Stimulated activated CD8-positive, alpha-beta memory T cell treated with anti-CD3 and anti-CD28 coated beads, Interleukin-2, amount 100 ng/mL, for 1 hour (primary cell): ENCODE measurements at places on chromosomes 12 and 14.

- no peak for DNase-seq
Measured at GRCh38 chr12:102468261-102468915, 12.0 kb downstream of the IGF1 start.

DNA sequence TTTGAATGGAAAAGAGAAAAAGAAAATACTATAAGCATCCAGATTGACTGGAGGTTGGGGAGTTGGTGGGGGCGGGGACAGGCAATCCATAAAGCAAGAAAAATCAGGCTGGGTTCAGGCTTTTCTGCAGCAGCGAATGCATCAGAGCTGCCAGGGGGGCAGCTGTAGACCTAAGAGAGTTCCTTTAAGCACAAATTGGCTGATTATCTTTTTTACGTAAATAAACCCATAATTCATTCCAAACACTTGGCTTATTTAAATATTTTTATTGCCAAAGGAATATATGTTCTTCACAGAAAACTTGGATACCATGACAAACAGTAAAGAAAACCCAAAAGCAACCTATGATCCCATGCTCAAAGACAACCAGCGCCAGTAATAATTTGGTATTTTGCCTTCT is 10.2 kb downstream of the BDKRB2 start:
- no peak for DNase-seq

- DNase-seq, result no peak
Measured at GRCh38 chr12:113497693-113498092, 26.0 kb upstream of the LHX5 start.

DNA sequence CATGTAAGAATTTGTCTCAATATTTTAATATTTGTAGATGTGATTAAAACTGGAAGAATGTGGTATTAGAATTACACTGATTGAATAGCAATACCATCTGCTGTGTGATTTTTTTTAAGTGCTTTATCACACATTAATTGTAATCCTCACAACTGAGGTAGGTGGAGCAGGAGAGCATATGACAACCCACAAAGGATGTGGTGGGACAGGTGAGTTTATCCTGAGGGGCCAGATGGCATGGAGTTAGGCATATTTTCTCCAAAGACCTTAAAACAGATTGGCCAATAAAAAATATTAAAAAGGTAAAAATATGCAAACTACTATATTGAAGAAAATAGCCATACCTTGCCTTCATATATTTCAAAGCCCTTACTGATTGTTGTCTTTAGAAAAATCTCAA is 7.8 kb downstream of the LRRC10 start:
- no peak for DNase-seq

- DNase-seq, result no peak
Measured at GRCh38 chr12:113267621-113268020, 46.4 kb downstream of the TPCN1 start.

DNA sequence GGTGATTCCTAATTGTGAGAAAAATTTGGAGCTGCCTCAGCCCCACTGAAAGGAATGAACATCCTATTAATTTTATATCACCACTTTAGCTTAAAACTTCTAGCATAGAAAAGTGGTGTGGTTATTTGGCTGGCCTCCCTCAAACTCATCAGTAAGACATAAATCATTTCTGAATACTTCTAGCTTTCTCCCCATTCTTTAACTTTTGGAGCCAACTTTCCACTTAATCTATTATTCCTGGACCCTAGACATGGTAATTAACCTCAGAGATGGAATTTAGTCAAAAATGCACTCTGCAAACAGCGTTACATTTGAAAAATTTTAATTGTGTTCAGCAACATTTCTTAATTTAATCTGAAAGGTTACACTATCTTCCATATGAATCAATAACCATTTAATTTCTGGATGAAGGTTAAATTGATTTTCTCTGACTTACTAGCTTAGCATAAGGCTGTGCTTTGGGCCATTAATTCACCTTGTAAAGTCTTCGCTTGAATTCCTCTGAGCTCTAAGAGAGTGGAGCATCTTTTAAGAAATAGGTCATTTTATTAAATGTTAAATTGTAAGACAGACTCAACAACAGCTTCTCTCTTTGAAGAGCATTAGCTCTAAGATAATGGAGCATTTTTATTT is 753.6 kb upstream of the STXBP6 start:
- DNase-seq, result no peak

GRCh38 chr14:60125918-60126317 is 34.2 kb downstream of the PCNX4 start:
- no peak for DNase-seq

GRCh38 chr12:7892186-7892980 is 19.7 kb upstream of the SLC2A14 start:
- no peak for DNase-seq

GRCh38 chr12:69330475-69331473 is 17.4 kb upstream of the LYZ start:
- peak; percentile 15 for DNase-seq

DNA sequence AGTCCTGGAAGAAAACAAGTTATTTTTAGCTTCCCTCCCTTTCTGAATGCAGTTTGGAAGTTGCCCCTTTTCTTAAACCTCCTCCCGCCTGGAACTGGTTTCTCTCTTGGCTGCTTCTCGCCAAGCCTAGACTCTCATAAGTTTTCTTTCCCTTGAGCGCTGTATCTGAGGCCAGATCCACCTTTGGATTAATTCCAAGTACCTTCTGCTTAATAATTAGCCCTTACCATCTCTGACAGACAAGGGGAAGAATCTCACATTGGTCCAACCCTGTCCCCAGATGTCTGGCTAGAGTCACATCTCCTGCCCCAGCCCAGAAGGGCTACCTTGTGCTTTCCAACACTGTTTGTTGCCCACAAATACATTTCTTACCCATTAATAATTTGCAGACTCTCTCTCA is 161.8 kb upstream of the RGS6 start:
- no peak for DNase-seq

- DNase-seq, result no peak
Measured at GRCh38 chr12:52975820-52976573, 27.1 kb downstream of the KRT18 start.

DNA sequence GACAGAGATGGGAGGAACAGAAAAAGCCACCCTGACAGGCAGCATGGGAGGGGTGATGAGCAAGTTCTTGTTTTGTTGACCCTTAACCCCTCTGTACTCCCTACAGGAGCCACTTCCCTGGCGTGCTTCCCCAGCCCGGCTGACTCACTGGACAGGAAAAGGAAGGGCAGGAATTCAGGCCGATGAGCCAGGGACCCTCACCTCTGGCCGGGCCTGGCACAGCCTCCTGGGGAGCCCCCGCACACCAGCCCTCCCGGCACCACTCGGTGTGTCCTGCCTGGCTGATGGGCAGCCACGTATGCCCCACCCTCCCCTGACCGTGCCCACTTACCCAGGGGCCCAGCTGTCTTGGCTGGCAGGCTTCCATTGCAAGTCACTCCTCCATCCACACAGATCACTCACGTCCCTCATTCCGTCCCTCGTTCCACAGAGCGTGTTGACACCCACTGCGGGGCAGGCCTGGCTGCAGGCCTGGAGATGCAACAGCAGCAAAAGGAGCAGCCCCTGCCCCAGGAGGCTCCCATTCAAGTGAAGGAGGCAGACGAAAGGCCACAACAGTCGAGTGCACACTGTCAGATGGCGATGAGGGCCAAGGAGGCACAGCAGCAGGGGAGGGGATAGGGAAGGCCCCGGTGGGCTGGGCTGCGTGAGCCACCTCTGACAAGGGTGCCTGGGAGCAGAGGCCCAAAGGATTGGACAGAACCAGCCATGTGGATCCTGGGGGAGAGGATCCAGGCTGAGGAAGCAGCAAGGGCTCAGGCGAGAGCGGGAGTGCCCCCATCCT is 19.7 kb upstream of the CD9 start:
- no peak for DNase-seq

DNA sequence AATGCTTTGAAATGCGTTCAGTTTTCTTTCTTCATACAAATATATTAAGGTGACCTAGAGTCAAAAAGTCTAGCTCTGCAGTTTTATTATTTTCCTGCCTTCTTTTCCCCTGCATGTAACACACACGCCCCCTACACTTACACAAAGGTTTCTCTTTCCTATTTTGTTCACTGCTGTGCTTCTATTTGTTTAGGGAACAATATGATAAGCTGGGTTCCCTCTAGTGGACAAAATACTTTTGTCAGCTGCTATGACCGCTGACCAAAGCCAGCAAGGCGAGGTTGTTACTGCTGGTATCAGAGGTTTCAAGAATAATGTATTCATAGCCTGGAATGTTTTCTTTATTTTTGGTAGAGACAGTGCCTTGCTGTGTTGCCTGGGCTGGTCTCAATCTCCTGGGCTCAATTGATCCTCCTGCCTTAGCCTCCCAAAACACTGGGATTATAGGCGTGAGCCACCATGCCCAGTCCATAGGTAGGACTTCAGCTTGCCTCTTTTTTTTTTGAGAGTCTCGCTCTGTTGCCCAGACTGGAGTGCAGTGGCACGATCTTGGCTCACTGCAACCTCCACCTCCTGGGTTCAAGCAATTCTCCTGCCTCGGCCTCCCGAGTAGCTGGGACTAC is 33.4 kb downstream of the FNTB start:
- no peak for DNase-seq

- DNase-seq, result no peak
Measured at GRCh38 chr12:132646850-132647249, 28.3 kb downstream of the P2RX2 start.

GRCh38 chr12:128316973-128317526 is 50.1 kb downstream of the TMEM132C start:
- no peak for DNase-seq

GRCh38 chr12:85002778-85003296 is 33.2 kb downstream of the TSPAN19 start:
- no peak for DNase-seq

DNA sequence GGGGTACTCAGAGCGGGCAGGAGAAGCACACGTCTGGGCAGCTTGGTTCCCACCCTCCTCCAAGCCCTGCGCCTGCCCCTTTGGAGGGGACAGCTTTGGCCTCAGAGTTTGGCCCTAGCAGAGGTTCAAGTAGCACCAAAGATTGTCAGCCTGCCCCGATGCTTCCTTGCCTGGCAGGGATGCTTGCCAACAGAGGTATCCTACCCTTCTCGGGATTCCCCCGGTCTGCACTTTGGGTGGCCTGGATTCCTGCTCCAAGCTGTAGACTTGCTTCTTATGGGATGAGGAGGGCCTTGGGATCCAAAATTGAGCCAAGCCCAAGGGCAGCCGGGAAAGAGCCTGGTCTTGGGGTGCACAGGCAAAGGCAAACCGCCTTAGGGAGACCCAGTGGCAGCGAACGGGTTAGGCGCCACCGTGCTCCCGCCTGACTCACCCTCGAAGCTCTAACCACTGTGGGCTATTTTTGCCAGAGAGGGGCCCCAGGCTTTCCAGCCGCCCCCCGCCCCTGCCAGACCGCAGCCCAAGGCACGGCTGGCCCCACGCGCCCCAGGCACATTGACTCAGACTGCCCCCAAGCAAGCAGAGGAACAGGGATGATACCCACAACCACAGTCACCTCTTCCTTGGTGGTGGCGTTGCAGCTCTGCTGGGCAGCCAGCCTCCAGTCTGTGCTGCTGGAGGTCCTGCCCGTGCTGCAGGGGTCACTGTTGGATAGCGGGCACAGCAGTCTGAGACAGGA is 847 bp upstream of the WNT10B start:
- no peak for DNase-seq

- DNase-seq, result no peak
Measured at GRCh38 chr14:75156901-75157300, 19.5 kb downstream of the TMED10 start.

GRCh38 chr12:65808580-65808979 is 15.7 kb upstream of the HMGA2 start:
- no peak for DNase-seq

- DNase-seq, result no peak
Measured at GRCh38 chr12:70994217-70994788, 73.8 kb upstream of the PTPRR start.

GRCh38 chr12:65464930-65465329 is 186.4 kb downstream of the MSRB3 start:
- no peak for DNase-seq

- no peak for DNase-seq
Measured at GRCh38 chr14:102930138-102930752, 7.8 kb downstream of the AMN start.

- no peak for DNase-seq
Measured at GRCh38 chr14:39050389-39050788, 52.6 kb downstream of the SEC23A start.

DNA sequence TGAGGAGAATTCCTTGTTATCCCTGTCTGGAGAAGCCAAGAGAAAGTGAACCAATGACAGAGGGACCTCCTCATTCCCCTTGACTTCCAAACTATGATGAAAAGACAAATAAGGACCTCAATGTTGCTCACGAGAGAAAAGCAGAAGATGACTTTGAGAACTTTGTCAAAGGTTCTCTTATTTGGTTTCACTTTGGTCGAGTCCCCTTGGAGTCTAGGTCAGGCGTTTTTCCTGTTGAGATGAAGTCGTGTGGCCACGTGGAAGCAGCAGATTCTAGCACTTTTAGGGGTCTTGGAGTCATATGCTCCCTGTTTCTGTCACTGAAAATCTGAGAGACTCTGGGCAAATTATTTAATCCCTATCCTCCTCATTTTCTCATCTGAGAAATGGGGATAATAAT is 33.8 kb upstream of the COL2A1 start:
- no peak for DNase-seq

- DNase-seq, result no peak
Measured at GRCh38 chr12:8903646-8904045, 10.7 kb upstream of the PHC1 start.

DNA sequence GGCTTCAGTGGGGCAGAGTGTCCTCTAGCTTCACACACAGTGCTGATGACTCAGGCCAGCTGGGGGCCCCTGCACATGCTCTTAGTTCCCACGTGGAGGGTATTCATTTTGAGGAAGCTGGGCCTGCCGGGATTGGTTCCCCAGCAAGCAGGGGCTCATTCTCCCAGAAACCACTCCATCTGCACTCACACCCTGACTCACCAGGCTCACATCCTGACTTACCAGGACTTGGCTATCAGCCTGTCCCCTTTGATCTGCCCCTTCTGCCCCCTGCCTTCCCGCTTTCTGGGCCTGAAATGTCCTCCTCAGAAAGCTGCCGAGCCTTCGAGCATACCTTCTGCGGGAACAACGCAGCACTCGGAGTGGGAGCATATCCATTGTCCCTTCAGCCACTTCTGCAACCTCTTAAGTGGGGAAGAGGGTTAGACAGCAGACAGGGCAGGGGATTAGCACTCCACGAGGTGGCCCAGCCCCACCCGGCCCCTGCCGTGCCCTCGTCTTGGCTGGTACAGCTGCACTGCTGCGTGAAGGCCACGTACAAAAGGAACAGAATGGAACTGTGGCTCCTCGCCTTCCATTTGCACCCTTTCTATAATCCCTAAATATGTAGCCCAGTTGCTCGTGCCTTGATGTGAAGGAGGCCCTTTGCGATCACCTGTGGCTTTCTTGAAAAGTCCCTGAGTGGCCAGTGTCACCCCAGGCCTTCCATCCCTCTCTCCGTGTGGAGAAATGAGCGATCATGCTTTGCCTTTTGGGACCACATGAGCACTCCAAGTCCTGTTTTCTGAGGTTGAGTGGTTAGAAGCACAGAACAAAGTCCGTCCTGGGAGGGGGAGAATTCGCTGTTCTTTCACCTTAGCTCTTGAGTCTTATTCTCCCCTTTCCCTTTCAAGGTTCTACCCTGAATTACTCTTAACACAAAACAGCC is 26.1 kb downstream of the TPCN1 start:
- no peak for DNase-seq

GRCh38 chr12:122491991-122492390 is 8.7 kb downstream of the ZCCHC8 start:
- no peak for DNase-seq

GRCh38 chr12:110561471-110562201 is 21.5 kb downstream of the PPTC7 start:
- no peak for DNase-seq
